CD4-positive, CD25-positive, alpha-beta regulatory T cell (primary cell): ENCODE measurements at places on chromosomes 5 and 9. TPM values are rescaled to one million over a fixed set of nuclear protein-coding genes. Genes with fewer than 3 reads are reported as not detected.

Gene ENTPD8
- not detected for polyA plus RNA-seq

Gene CCNB1
- 5.3 TPM for polyA plus RNA-seq

Gene IFNA21
- not detected for polyA plus RNA-seq

Gene RAB3C
- not detected for polyA plus RNA-seq

Gene LIFR
- polyA plus RNA-seq, result not detected

Gene WDR5
- 11.4 TPM for polyA plus RNA-seq

Gene TEX48
- not detected for polyA plus RNA-seq

Gene ZNF608
- polyA plus RNA-seq, result not detected

Gene OLFM1
- polyA plus RNA-seq, result not detected

Gene CTXN3
- not detected for polyA plus RNA-seq

Gene MAPKAP1
- polyA plus RNA-seq, result 40.8 TPM

Gene FAM153A
- polyA plus RNA-seq, result 0.65 TPM

Gene HAVCR2
- 7.3 TPM for polyA plus RNA-seq

Gene SPATA31C1
- polyA plus RNA-seq, result not detected

Gene PCDHB5
- not detected for polyA plus RNA-seq

Gene RAB14
- 39.4 TPM for polyA plus RNA-seq

Gene LRRC19
- polyA plus RNA-seq, result not detected

Gene NOXA1
- polyA plus RNA-seq, result 3.3 TPM

Gene DPM2
- 28.8 TPM for polyA plus RNA-seq

Gene ADAMTSL1
- not detected for polyA plus RNA-seq

Gene HBEGF
- polyA plus RNA-seq, result not detected

Gene C5orf58
- polyA plus RNA-seq, result 0.84 TPM

Gene IL5
- polyA plus RNA-seq, result not detected

Gene TRPM6
- polyA plus RNA-seq, result not detected

Gene CORO2A
- 14.1 TPM for polyA plus RNA-seq

Gene GHR
- polyA plus RNA-seq, result not detected

Gene PURA
- polyA plus RNA-seq, result 3.7 TPM

Gene QRFP
- polyA plus RNA-seq, result not detected

Gene MAT2B
- polyA plus RNA-seq, result 442 TPM

Gene F2RL2
- polyA plus RNA-seq, result 1.6 TPM

Gene NDST1
- polyA plus RNA-seq, result not detected

Gene GZMA
- 107 TPM for polyA plus RNA-seq

Gene PCDH12
- polyA plus RNA-seq, result 0.12 TPM

Gene CCNH
- polyA plus RNA-seq, result 63.4 TPM

Gene CNTFR
- not detected for polyA plus RNA-seq

Gene ACSL6
- polyA plus RNA-seq, result 5.6 TPM

Gene GRXCR2
- 0.18 TPM for polyA plus RNA-seq

Gene NKD2
- not detected for polyA plus RNA-seq

Gene GLRA1
- not detected for polyA plus RNA-seq

Gene SLC25A2
- polyA plus RNA-seq, result 0.12 TPM

Gene SHISAL2B
- not detected for polyA plus RNA-seq

Gene TLE1
- polyA plus RNA-seq, result 0.11 TPM

Gene PGM5
- polyA plus RNA-seq, result not detected
